ENCODE measurements at places on chromosomes 4 and X.
A peak's percentile ranks its signal among the peaks of the same experiment; 100 is the strongest.

DNA sequence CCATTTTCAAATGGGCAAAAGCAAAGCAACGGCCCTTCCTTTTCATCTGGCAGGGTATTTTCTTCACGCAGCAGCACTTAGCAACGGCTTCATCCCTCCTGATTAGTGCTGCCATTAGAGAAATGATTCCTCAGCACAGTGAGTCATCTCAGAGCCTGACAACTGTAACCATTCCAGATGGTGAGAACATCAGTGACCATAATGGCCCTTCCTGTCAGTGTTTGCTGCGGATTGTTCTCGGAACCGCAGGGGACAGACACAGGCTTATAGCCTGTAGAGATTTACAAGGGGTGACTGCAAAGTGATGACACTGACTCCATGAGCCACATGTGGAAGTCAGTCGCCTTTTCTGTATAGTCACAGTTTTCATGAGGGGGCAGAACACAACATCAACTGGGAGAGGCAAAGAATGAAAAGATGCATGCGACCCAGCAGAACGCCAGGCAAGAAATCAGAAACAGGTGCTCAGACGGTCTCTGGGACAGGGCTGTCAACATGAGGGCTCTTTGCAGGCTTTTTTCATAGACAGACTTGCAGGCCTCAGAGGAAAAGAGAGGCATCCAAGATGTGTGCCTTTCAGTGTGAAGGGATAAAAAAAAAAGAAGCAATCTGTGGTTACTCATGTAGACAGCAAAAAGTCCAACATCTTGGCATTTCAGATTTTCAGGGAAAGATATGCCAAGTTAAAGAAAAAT, 69.9 kb upstream of the FBXW7 start:
- DNase-seq: no peak

DNA sequence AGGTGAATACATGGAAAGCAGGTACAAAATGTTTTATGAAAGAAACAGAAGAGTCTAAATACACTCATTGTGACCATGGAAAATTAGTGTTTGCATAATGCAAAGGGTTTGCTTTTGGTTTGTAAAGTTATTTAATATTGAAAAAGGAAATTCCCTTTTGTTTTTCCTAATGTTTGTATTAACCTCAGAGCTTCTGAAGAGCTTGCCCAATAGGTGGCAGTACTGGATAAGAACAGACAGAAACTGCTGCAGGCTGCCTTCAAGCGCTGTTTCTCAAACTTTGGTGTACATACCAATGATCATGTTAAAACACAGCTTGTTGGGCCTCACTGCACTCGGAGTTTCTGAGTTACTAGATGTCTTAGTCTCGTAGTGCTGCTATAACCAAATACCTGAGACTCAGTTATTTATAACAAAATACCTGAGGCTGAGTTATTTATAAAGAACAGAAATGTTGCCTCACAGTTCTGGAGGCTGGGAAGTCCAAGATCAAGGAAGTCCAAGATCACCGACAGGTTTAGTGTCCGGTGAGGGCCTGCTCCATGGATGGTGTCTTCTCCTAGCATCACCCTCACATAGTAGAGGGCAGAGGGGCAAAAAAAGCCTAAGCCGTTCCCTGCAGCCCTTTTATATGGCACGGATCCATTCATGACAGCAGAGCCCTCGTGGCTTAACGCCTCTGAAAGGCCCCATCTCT, 54.2 kb downstream of the SUPT20HL2 start:
- no peak for DNase-seq

DNA sequence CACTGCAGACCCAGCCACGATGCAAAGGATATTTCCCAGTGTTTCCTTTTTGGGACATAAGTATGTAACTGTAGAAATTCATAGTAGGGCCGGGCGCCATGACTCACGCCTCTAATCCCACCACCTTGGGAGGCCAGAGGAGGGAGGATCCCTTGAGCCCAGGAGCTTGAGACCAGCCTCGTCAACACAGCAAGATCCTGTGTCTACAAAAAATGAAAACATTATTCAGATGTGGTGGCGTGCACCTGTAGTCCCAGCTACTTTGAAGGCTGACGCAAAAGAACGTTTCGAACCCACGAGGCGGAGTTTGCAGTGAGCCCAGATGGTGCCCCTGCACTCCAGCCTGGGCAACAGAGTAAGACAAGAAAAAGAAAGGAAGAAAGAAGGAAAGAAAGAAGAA, 49.2 kb downstream of the CRLF2 start:
- no peak for DNase-seq

DNA sequence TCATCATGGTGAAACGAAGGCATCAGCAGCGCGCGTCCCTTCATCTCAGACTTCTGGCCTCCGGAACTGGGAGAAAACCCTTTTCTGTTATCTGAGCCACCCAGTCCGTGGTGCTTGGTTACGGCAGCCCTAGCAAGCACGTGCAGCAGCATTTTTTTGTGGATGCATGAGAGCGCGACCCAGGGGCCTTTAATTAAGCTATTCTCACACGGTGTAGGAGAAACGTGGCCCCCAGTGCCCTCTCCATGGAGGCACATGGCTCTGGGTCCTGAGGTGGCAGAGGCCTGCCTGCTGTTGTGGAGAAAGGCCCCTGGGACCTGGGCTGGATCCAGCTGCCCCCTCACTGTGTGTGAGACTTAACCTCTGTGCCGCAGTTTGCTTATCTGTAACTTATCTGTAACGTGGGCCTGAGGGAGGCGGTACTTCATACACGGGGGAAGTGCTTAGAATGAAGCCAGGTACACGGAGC, 9.5 kb downstream of the CLCN4 start:
- DNase-seq: no peak

- DNase-seq: no peak
Measured at GRCh38 chrX:39196192-39197102, 395.2 kb downstream of the MID1IP1 start.

DNA sequence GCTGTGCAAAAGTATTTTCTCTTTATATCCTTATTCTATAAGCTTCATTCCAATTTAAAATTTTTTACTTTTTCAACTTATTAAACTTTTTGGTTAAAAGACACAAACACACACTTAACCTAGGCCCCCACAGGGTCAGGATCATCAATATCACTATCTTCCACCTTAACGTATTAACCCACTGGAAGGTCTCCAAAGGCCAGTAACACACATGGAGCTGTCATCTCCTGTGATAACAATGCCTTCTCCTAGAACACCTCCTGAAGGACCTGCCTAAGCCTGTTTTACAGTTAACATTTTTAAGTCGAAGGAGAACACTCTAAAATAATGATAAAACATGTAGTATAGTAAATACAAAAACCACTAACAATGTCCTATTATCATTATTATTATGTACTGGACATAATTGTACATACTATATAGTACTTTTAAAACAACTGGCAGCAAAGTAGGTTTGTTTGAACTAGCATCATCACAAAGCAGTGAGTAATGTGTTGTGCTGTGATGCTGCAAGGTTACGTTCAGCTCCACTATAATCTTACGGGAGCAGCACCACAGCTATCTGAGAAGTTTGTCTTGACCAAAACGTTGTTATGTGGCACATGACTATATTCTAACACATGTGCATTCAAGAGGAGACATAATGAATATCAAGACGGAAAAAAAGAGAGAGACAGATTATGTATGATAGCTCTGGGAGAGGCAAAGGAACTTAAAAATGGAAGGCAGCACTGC, 33.7 kb downstream of the DHX15 start:
- no peak for DNase-seq

DNA sequence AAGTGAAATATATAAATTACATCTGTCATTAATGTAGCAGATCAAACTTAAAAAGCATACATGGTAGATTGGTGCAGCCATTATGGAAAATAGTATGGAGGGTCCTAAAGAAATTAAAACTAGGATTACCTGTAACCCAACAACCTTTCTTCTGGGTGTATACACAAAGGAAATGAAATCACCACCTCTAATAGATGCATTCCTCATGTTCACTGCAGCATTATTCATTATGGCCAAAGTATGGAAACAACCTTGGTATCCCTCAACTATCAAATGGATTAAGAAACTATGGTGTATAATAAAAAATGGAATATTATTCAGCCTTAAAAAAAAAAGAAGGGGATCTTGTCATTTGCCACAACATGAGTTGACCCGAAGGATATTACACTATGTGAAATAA, 13.7 kb downstream of the WDFY3 start:
- DNase-seq: no peak

GRCh38 chrX:125810856-125811255, 355.2 kb downstream of the DCAF12L2 start:
- no peak for DNase-seq

- DNase-seq: no peak
Measured at GRCh38 chr4:153676984-153677383, 7.1 kb upstream of the TLR2 start.

GRCh38 chr4:8599657-8600056, 7.1 kb downstream of the CPZ start:
- no peak for DNase-seq

DNA sequence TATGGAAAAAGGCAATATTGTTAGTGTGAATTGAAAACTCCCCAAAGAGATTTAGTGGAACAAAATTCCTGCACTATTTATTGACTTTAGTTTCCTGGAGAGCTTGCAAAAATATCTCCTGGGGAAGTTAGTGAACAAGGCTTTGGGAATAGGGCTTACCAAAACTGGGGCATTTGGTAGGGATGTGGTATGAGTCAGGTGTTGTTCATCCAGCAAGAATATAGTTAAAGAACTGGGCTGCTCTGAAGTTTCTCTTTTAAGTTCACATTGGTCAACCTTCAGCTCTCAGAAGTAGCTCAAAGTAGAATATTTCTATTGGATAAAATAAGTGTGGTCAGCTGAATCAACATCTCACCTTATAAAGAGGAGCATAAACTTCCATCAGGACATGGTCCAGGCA, 185.0 kb downstream of the CPE start:
- DNase-seq: no peak

GRCh38 chrX:19721726-19722370, 165.6 kb downstream of the SH3KBP1 start:
- peak; percentile 20 for DNase-seq

DNA sequence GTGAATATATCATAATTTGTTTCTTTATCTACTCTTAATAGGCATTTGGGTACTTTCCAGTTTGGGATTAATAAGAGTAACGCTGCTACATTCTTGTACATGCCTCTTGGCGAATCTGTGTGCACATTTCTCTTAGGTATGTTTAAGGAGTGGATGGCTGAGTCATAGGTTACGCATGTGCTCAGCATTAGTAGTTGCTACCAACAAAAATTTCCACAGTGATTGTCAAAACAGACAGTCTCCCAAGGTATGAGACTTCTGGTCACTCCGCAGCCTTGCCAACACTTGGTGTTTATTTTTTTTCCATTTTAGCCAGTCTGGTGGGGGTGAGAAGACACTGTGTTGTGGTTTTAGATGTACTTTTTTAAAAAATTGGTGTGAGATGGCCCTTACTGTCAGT, 44.6 kb downstream of the FGFBP1 start:
- DNase-seq: no peak

DNA sequence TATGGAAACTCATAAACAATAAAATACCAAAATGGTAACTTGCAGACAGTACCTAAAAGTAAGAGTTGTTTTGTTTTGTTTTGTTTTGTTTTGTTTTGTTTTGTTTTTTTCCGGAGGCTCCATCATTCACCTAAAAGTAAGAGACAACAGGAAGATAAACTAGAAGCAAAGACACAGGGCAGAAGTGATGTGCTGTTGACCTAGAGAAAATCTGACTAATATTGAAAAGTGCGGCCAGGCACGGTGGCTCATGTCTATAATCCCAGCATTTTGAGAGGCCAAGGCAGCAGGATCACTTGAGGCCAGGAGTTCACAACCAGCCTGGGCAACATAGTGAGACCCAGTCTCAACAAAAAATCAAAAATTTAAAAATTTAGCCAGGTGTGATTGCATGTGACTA, 5.6 kb upstream of the CENPC start:
- DNase-seq: no peak

- DNase-seq: no peak
Measured at GRCh38 chr4:138535316-138535715, 293.2 kb upstream of the SLC7A11 start.

Measured in hippocampal formation (tissue), 2 donors.